ENCODE measurements at places on chromosomes 7 and 10. TPM values are rescaled to one million over a fixed set of nuclear protein-coding genes. Genes with fewer than 3 reads are reported as not detected.

DNA sequence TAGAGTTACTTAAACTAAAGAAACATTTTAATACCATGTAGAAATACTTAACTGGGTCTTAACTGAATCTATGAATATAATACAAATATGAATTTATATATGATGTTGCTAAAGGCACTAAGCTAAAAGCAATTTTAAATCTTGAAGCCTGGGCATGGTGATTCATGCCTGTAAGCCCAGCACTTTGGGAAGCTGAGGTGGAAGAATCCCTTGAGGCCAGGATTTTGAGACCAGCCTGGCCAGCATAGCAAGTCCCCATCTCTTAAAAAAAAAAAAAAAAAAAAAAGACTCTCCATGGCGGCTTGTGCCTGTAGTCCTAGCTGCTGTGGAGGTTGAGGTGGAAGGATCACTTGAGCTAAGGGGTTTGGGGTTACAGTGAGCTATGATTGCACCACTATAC, 95.3 kb downstream of the CCSER2 start:
- DNase-seq = no peak

- DNase-seq = no peak
Measured at GRCh38 chr7:115864082-115864481, 166.5 kb downstream of the TFEC start.

GRCh38 chr10:49752584-49752983, 9.5 kb downstream of the OGDHL start:
- DNase-seq = no peak

DNA sequence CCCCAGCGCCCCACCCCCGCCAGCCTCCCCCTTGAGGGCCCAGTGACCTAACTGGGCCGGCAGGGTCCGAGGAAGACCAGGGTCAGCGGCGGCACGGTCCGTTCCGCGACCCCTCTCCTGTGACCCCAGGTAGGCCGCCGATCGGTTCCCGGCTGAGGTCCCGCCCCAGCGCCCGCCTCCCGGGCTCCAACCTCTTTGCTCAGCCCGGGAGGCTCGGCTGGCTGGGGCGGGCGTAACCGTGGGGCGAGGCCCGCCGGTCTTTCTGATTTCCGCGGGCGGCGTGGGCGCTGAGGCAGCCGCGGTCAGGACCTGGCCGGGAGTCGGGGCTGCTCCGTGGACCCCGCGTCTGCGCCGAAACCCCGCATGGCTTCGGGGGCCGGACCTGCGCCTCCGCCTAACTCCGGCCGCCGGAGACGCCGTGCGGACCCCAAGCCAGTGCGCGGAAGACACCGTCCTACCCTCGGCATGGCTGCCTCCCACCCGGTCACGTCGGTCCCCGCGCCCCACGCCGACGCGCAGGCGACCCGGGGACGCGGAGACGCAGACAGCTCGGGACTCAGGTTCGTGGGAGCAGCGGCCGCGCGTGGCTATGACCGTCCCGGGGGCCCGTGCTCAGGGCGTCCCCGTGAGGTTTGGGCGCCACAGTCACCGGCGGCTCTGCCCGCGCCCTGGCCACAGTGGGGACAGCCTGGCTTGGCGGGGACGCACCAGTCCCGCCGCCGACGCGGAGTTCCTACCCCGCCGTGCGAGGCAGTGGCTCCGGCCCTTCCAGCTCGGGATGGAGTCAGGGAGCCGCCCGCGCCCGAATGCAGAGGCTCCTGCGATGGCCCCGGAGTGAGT, 1.0 kb upstream of the VENTX start:
- DNase-seq = no peak

DNA sequence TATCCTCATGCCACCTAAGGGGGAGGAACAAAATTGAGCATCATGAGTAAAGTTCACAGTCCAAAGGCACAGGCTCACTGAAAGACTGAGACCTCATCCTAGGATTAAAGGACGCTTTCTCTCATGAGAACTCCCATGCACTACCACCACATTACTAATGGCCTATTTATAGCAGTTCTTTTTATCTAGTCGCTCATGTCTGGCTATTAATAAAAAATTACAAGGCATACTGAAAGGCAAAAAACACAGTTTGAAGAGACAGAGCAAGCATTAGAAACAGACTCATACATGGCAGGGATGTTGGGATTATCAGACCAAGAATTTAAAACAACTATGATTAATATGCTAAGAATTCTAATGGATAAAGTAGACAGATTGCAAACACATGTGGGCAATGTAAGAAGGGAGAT, 46.0 kb upstream of the CDK13 start:
- DNase-seq = no peak

- DNase-seq = no peak
Measured at GRCh38 chr7:154178895-154179294, 126.7 kb downstream of the DPP6 start.

DNA sequence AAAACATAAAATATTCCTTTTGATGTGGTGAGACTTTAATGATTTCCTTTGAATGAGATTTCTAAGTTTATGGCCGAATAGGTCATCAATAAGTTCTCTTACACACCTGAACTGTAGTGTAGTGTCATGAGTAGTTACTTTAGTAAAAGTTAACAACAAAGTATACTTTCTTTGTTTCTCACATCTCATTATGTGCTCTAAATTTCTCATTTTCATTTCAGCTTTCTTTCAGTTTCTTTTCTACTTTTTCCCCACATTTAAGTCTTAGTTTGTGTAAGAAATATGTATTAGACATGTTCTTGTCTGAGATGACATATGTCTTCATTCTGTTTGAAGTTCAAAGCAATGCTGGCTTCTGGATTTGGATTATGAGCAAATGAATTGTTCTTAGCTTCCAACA, 348.1 kb downstream of the ANKRD7 start:
- no peak for DNase-seq

- no peak for DNase-seq
Measured at GRCh38 chr7:51123322-51124019, 193.1 kb downstream of the COBL start.

DNA sequence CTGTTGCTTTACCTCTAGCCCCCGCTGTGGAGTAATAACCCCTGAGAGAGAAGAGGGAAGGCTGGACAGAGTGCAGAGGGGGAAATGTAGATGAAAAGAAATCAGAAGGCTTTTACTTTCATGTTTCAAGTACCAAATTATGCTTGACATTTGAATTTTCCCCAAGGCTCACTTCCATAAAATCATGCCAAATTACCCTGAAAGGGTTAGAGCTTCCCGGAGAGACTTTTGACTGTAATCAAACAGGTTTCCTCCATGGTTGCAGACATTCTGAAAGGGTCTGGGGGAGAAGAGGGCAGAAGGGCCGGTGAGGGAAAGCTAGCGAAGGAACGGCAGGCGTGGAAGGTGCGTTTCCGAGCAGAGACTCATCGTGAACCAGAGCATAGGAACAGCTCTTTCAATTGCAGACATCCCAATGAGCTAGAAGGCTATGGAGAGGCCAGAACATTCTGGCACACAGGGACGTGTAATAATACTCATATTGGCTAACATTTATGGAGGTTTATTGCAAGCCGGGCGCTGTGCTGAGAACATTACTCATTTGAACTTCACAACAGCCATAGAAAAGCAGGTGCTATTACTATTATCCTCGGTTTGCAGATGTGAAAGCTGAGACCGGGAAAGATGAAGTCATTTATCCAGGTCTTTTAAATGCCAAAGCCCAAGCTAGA, 620.8 kb upstream of the AUTS2 start:
- DNase-seq = no peak

GRCh38 chr10:31620226-31621151, 301.5 kb downstream of the ZEB1 start:
- no peak for DNase-seq

- DNase-seq = no peak
Measured at GRCh38 chr7:158279539-158280447, 307.8 kb downstream of the PTPRN2 start.

GRCh38 chr7:75631711-75632110, 107.0 kb downstream of the HIP1 start:
- DNase-seq = no peak

GRCh38 chr7:6650086-6650485, 13.0 kb downstream of the ZNF316 start:
- DNase-seq = no peak

- no peak for DNase-seq
Measured at GRCh38 chr10:63758080-63758479, 236.9 kb downstream of the REEP3 start.

- DNase-seq = no peak
Measured at GRCh38 chr10:115976342-115976741, 296.7 kb downstream of the GFRA1 start.

GRCh38 chr10:48450233-48450740, 143.8 kb downstream of the MAPK8 start:
- no peak for DNase-seq

- DNase-seq = no peak
Measured at GRCh38 chr10:13808556-13809391, 222.0 kb downstream of the PRPF18 start.

DNA sequence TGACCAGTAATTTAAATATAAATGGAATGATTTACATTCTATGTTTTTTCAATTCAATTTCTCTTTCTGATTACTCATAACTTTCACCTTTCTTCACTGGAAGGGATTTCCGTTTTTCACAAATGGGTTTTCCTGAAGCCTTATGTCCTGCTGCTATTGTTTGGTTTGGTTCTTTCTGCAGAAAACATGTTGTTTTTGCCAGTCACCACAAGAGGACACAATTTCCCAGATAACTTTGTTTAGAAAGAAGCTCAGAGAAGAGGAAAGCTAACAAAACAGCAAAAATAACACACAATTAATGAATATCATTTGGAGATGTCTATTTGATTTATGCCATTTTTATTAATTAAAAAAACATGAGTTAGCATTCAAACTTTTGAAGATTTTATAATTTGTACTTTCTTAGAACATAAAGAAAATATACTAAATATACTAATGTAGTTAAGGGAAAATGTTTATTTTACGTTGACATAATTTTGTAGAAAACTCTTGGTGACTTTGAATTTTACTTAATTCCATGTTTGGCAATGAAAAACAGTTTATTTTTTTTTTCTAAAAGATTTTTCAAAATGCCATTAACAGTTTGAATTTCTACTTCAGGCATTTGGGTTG, 4.6 kb upstream of the TWIST1 start:
- no peak for DNase-seq

DNA sequence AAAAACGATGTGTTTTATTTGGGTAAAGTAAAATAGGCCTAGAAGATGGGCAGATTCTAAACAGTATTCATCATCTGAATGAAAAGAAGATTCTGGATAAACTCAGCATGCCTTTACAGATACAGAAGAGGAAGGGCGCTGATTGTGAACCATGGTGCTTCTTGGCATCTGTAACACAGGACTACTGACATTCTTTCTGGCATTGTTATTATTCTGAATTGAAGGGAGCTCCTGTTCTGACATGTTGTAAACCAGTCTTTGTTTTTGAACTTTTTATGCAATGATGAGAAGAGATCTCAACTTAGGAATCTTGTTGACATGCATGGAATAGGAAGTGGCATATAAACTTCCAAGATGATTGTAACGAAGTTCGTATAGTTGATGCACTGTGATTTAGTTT, 13.5 kb downstream of the RPA3 start:
- no peak for DNase-seq

Gene AKR1C8
- total RNA-seq = not detected

Gene HABP2
- 0.17 TPM for total RNA-seq

Gene H2BK1
- 3.0 TPM for total RNA-seq

Gene C10orf143
- 5.6 TPM for total RNA-seq

Gene ABCB1
- 9.2 TPM for total RNA-seq

Gene TMEM176A
- total RNA-seq = 3.8 TPM

Gene NUTM2D
- total RNA-seq = 13.0 TPM

Gene HOXA5
- total RNA-seq = 3.7 TPM

Gene SPDYE16
- 0.51 TPM for total RNA-seq
